ENCODE measurements at places on chromosomes 12 and 14.

DNA sequence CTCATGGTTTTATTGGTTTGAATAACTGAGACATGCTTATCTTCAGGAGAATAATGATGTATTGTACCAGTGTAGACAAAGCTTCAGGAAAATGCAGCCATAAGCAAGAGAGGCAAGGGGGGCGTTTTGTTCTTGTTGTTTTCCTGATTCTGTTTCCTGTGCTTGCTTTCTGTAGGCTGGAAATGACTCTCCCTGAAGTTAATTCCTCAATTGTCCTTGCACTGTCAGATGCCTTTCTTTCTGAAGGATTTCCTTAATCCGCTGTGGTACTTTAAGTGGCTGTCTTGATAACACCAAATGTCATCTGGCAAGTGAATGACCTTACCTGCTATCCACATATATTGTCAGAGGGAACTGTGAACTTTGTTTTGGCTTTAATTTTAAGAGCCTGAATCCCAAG lies 220.0 kb downstream of the NEDD1 start:
- DNase-seq = no peak

DNA sequence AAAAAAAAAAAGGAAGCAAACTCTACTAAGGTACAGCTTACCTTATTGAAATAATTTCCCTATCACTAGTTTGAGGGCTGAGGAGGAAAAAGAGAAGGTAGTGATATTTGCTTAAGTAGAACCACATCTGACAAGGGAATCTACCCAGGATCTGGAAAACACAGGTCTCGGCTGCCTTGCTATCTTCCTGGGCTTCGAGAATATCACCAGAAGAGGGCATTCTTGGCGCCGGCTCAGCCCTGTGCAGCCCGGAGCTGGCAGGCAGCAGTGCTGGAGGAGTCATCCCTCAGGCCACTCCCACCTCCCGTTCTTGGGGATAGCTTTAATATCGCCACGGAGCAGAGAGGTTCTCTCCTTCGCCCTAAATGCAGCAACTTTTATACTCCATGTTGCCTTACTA lies 1181.2 kb downstream of the VRK1 start:
- peak; percentile 22 for DNase-seq

GRCh38 chr12:32025906-32026305 lies 66.7 kb downstream of the RESF1 start:
- no peak for DNase-seq

- DNase-seq = no peak
Observed at GRCh38 chr12:89134213-89134770, 218.0 kb downstream of the DUSP6 start.

DNA sequence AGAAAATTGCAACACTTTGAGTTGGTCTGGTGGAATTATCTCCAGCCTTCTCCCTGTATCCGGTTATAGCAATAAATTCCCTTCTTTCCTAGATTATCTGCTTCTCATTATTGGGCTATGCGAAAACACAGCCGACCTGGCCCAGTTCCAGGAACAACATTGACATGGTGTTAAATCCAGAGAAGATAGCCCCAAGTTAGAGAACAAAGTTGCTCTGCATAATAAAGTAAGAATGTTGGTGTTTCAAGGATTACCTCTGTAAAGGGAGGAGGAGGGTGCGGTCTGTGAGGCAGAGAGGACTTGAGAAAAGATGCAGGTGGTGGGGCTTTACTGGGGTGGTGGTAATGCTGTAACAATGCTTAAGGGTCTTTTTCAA lies 12.1 kb downstream of the TCL1A start:
- no peak for DNase-seq

DNA sequence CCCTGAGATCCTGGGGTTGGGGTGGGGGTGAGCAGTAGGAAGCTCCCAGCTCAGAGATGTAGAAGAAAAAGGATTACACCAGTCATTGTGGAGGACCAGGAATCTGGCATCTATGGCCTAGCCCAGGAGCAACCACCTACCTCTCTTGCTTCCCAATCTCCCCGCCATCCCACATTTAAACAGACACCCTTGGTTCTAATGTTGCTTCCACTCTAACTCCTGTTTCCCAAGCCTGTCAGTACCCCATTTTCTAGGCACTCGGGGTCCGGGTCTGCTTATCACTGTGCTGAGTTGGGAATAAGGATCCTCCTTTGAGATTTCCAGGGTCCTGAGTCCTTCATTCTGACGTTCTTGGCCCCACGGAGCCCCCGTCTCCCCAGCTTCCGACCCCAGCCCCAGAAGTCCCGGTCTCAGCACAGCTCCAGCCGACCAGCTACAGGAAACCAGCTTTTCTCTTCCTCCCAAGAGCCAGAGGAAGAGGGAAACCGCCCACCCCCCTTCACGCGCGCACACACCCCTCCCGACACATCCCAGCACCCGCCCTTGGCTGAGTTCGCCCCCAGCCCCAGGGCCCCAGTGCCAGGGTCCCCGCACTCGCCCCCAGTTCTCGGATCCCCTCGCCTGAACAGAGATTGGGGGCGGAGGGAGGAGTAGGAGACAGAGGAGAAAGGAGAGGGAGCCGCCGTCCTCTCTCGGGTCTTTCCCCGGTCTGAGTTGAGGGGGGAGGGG lies 1.2 kb downstream of the ITGA5 start:
- DNase-seq = no peak

- no peak for DNase-seq
Observed at GRCh38 chr12:103771466-103771865, 69.6 kb downstream of the NT5DC3 start.

- no peak for DNase-seq
Observed at GRCh38 chr14:96581026-96581425, 78.8 kb downstream of the PAPOLA start.

DNA sequence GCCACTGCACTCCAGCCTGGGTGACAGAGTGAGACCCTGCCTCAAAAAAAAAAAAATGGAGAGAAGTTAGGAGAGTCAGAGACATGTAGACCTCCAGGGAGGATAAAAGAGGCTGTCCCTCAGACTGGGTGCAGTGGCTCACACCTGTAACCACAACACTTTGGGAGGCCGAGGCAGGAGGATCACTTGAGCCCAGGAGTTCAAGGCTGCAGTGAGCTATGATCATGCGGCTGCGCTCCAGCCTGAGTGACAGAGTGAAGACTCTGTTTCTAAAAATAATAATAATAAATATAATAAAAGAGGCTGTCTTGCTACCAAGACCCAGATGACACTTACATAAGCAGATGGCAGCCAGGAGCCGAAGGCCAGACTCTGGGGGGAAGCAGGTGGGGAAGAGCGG lies 18.5 kb downstream of the SLC7A8 start:
- no peak for DNase-seq

DNA sequence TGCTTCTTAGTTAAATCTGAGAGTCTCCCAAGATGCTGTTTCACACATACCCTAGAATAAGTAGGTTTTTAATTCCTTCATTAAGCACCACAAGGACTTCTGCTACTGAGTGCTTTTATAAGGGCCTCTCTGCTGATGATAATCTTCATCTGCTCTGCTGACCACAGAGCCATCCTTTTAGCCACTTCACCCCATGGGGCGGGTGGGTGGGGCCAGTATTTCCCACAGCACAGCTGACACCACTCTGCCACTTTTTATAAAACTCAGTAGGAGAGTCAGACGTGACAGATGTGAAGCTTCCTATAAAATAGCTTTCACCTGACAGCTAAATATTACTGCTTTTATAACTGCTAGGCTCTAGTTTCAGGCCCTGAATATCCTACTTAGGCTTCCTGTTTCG lies 20.3 kb downstream of the FCF1 start:
- DNase-seq = no peak

DNA sequence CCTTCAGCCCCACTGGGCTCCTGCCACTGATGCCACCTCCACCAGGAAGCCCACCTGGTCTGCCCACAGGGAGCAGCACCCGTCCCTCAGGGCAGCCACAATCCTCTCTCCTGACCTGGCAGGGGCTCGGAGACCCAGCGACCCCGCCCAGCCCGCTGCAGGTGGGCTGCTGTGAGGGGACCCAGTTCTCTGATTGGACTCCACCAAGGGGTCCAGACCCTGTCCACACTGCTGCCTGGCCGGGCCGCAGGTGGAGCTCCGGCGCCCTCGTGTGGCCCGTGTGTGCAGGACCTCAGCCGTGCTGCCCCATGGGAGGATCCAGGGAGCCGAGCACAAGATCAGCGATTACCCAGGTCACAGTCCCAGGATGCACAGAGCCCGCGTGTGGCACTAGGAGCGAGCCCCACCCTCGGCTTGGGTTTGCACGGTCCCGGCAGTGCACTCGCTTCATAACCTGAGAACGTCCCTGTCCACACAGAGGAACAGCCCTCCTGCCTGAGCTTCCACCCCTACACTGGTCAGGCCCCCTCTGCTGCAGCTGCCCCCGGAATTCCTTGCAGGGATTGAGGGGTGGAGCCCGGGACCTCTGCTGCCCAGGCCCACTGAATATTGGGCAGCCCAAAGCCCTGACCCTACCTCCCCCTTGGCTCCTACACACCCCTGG lies 35.4 kb upstream of the TMEM179 start:
- DNase-seq = peak; percentile 61

GRCh38 chr12:65667932-65668331 lies 156.4 kb upstream of the HMGA2 start:
- DNase-seq = no peak

DNA sequence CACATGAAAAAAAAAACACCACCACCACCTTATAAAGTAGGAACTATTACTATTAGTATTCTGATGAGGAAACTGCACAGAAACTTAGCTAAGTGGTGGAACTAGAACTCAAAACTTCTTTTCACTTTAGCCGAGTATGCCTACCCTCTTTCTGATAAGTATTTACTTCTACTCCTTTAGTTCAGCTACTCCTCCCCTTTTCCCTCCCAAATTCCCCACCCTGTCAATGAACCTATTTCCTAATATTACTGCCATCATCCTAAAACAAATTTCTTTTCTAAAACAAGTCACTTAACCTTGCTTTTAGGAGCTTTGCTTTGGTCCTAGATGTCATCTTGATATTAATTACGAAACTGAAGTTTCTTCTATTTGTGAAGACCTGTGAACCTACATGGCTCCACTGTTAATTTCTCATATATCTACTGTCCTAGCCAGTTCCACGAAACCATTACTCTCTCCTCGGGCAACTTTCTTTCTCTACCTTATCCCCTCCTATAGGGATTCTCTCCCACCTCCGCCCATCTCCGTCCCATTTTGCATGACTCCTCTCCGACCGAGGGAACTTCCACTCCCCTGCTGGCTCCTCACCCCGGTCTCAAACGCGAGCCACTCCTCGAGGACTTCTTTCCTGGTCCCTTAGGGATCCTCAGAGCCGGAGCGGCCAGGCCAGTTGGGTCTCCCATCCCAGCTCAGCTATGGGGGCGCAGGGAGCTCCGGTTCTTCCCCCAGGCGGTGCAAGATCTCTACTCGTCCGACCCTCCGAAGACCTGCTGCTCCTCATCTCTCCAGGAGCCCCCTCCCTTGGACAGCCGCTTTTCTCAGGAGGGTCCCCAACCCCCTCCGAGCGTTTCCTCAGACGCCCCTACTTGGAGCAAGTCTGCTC lies 1.1 kb downstream of the NUMB start:
- DNase-seq = no peak

- no peak for DNase-seq
Observed at GRCh38 chr12:644818-645552, 18.3 kb downstream of the NINJ2 start.

DNA sequence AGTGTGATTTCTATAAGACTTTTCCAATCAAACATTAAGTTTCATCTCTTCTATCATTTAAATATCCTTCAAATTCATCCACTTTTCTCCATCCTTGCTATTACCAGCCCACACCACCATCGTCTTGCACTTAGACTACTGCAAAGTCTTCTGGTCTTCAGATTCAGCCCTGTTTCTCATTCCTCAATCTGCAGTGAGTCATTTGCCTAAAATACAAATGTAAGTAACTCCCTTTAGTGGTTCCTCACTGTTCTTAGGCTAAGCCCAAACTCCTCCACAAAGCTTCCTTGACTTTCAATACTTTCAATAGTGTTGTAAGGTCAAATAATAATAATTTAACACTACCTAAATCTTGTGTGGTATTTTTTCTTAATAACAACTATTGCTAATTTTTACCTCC lies 83.3 kb downstream of the PLEKHG7 start:
- no peak for DNase-seq
